ENCODE measurements at places on chromosomes 16 and 17.

- no peak for DNase-seq
Measured at GRCh38 chr17:81323411-81323868, 28.3 kb upstream of the SLC38A10 start.

- DNase-seq = no peak
Measured at GRCh38 chr17:78130437-78131101, at the start of gene TMC8. Gene TMC8 (plus strand): TSS chr17:78130771. CDS start chr17:78131589, 818 bp downstream.

GRCh38 chr17:34365340-34365739 is 2.3 kb upstream of the CCL1 start:
- DNase-seq = no peak

- DNase-seq = no peak
Measured at GRCh38 chr17:30332057-30332542, 1.8 kb downstream of the TMIGD1 start.

DNA sequence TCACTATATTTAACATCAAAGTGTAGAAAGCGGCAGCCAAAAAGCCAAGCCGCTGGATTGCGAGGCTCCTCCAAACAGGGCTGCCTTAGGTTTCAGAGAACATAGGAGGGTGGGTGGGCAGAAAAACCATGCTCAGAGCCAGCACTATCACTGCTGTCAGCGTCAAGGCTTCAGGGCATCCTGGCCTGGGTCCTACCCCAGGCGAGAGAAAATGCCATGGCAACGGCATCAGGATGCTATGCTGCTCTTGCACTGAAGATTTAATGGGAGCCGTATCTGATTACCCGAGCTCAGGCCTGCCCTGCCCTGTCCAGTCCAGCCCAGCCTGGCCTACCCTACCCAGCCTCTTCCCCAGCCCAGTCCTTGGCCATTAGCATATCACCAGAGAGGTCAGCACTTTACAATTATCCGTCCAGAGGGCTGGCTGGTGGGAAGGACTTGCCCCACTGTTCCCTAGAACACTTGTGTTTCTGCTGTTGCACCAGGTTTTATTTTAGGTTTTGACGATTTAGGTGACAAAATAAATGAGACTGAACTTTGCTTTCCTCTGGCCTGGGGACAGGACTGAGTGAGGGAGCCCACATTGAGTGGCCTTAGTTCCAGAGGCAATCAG is 61.1 kb downstream of the TOM1L2 start:
- no peak for DNase-seq

- no peak for DNase-seq
Measured at GRCh38 chr16:4855371-4855770, 8.1 kb downstream of the UBN1 start.

All from NCI-H2029 treated with DMSO at 0.1 percent for 48 hours (cell line).